ENCODE measurements at places on chromosomes 4 and X.
A peak's percentile ranks its signal among the peaks of the same experiment; 100 is the strongest.

- DNase-seq: no peak
- no peaks in the 10 kb centered on the region for H3K27me3 ChIP-seq
- H3K4me3 ChIP-seq: no peak overlapping the region
- H3K4me1 ChIP-seq: peaks cover 26% of the 10 kb centered on the region
- no peak overlapping the region for H3K27ac ChIP-seq
Measured at GRCh38 chr4:145879598-145879997, 59.0 kb downstream of the ZNF827 start.

GRCh38 chr4:135192751-135193535 is 991.4 kb upstream of the PABPC4L start:
- no peak overlapping the region for H3K4me3 ChIP-seq
- no peak overlapping the region for H3K27ac ChIP-seq
- no peaks in the 10 kb centered on the region for H3K36me3 ChIP-seq
- DNase-seq: no peak
- no peaks in the 10 kb centered on the region for H3K27me3 ChIP-seq

- H3K27ac ChIP-seq: no peak overlapping the region
- no peak overlapping the region for H3K4me3 ChIP-seq
- no peak for DNase-seq
- peaks cover 3% of the 10 kb centered on the region for H3K36me3 ChIP-seq
- H3K4me1 ChIP-seq: no peaks in the 10 kb centered on the region
Measured at GRCh38 chr4:39571054-39571453, 43.8 kb upstream of the UGDH start.

- no peak for DNase-seq
- no peaks in the 10 kb centered on the region for H3K36me3 ChIP-seq
- H3K4me3 ChIP-seq: no peak overlapping the region
- no peaks in the 10 kb centered on the region for H3K4me1 ChIP-seq
Measured at GRCh38 chr4:158965226-158965625, 137.7 kb upstream of the RAPGEF2 start.

- no peaks in the 10 kb centered on the region for H3K4me1 ChIP-seq
- no peak for DNase-seq
- H3K27me3 ChIP-seq: no peaks in the 10 kb centered on the region
- H3K4me3 ChIP-seq: no peak overlapping the region
- H3K27ac ChIP-seq: no peak overlapping the region
- no peaks in the 10 kb centered on the region for H3K36me3 ChIP-seq
Measured at GRCh38 chr4:187387739-187388138, 607.8 kb upstream of the ZFP42 start.

DNA sequence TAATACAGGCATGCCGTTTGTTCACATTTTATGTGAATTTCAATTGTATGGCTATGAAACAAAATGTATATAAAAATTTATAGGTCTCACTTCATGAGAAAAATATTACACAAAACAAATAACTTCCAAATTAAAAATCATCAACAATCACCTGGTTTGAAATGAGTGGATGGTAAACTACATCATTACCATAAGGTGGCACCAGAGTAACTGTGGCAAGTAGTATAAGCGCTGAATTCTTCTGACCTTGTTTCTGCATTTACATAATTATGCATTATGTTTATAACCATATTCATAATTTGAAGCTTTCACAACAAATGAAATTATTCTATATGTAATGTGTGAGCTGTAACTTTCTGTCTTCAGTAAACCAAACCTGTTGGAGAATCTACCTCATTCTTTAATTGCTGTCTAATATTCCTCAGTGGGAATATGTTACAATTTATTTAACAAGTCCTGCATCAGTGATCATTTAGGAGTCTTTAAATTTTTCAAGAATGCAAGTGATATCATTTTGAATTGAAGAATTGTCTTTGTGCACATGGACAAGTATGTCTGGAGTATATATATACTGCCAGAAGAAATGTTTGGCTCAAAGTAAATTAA is 55.2 kb downstream of the MMRN1 start:
- H3K4me1 ChIP-seq: no peaks in the 10 kb centered on the region
- no peaks in the 10 kb centered on the region for H3K27me3 ChIP-seq

- no peaks in the 10 kb centered on the region for H3K27me3 ChIP-seq
- no peaks in the 10 kb centered on the region for H3K4me1 ChIP-seq
- peak; percentile 14 for DNase-seq
- no peak within 1 kb of the TSS for H3K27ac ChIP-seq
- H3K4me3 ChIP-seq: peak within 1 kb of the TSS; percentile 64
- no peaks in the 10 kb centered on the region for H3K36me3 ChIP-seq
Measured at GRCh38 chrX:37685381-37686359, at the start of gene XK. TSS of gene XK (plus strand) at chrX:37685791. CDS start at chrX:37685962, 171 bp downstream.

DNA sequence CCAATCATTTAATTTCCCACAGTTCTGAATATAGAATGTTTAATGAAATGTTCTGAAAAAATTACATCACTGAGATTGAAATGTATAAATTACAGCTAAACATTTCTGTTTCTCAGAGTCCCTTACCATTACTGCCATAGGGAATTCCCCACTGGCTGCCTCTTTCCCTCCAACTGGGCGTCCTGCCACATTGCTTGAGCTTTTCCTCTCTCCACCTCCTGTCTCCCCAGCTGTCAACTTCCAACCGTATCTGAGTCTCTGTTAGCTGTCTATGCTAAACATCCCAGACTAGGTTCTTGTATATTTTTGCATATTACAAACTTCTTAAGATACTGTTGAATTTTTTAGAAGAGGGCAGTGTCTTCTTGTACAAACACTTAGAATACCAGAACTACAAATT is 407.3 kb upstream of the SLIT2 start:
- H3K27me3 ChIP-seq: no peaks in the 10 kb centered on the region
- DNase-seq: no peak
- no peaks in the 10 kb centered on the region for H3K4me1 ChIP-seq
- H3K36me3 ChIP-seq: no peaks in the 10 kb centered on the region
- H3K27ac ChIP-seq: no peak overlapping the region

DNA sequence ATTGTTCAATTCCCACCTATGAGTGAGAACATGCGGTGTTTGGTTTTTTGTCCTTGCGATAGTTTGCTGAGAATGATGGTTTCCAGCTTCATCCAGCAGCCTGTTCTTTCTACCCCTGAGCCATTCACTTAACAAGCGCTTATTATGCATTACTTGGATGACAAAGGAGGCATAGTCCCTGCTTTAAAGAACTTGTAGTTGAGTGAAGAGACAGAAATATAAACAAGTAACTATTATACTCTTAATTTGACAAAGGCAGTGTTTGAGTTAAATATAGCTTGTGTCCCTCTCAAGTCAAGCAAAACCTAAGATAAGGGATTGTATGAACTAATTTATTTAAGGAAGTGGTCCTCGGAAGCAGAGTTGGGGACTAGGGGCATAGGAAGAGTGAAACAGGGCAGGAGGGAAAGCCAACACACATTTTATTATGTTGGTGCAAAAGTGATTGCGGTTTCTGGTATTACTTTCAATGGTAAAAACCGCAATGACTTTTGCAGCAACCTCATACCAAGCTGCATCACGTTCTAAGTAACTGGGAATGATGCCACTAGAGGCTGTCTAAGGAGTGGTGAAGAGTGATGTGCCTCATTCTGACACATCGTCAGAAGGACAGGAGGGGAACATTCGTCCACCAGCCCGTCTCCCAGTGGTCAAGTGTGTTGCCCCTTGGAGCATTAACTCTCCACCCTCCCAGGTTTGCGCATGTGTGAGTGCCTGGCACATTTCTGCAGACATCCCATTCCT is 41.8 kb downstream of the QDPR start:
- H3K36me3 ChIP-seq: no peaks in the 10 kb centered on the region
- H3K27ac ChIP-seq: peak overlapping the region; percentile 38
- H3K4me1 ChIP-seq: no peaks in the 10 kb centered on the region

DNA sequence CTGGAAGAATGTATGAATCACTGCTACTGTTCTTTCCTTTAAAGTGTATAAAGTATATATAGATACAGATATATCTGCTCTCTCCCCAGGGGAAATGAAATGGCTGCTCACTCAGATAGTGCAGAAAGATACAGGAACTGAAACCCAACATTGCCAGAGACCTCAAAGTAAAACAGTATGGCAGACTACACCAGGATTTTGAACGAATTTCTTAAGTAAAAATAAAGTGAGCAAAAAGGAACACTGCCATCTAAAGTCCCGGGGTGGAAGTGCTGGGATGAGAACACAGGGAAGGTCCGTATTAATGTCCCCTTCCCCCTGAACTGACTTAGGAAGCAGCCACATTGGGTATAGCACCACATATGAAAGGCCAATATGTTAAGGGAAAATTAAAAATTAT is 93.4 kb downstream of the TMA16 start:
- no peaks in the 10 kb centered on the region for H3K4me1 ChIP-seq
- no peak overlapping the region for H3K27ac ChIP-seq
- no peak for DNase-seq
- H3K36me3 ChIP-seq: no peaks in the 10 kb centered on the region
- H3K27me3 ChIP-seq: peaks cover 35% of the 10 kb centered on the region

- no peak overlapping the region for H3K27ac ChIP-seq
- no peaks in the 10 kb centered on the region for H3K4me1 ChIP-seq
- H3K4me3 ChIP-seq: no peak overlapping the region
- H3K36me3 ChIP-seq: no peaks in the 10 kb centered on the region
Measured at GRCh38 chr4:98976716-98977115, 18.8 kb upstream of the METAP1 start.

DNA sequence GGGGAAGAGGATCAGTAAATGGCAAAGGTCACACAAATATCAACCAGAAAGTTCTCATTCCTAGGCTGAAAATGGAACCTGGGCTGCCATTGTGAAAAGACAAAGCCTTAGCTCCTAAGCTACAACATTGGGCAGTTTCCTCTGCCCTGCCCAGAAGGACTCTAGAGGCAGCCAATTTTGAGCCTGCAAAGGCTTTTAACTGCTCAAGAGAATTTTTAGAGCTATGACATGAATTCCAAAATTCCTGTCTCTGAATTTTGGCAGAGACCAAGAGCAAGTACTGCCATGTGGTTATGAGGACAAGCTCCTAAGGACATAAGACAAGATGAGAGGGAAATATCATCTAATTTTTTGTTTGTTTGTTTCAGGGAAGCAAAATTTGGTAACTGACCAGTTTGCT is 29.6 kb upstream of the IGFBP7 start:
- DNase-seq: no peak
- H3K27ac ChIP-seq: no peak overlapping the region
- H3K36me3 ChIP-seq: no peaks in the 10 kb centered on the region
- H3K27me3 ChIP-seq: peaks cover 33% of the 10 kb centered on the region

DNA sequence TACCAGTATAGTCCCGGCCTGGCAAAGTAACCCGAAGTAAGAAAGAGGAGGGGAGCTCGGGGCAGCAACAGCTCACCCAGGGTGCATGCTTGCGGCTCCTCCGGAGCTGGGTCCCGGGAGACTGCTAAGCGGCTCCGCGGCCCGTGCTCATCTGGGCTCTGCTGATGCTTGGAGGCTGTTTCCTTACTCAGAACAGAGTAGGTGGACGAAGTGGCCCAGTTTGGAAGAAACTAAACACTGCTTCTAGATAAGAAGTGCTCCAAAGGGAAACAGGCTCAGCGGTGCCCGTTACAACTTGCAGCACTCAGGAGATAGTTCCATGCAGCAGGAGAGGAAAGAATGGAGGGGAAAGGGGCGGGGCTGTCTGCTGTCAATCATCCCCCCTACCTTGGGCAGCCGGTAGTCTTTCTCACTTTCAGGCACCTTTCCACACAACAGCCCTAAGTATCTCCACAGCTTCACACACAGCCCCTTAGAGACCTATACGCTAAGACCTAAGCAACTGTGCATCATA is at the start of gene COL4A6:
Gene COL4A6, minus strand, starts transcription at position 313 of the 514 bp plus-strand sequence. Its CDS starts 226 bp downstream, at position 87.
- H3K27me3 ChIP-seq: peaks cover 31% of the 10 kb centered on the region
- no peak within 1 kb of the TSS for H3K27ac ChIP-seq
- H3K36me3 ChIP-seq: peaks cover 4% of the 10 kb centered on the region
- H3K4me1 ChIP-seq: no peaks in the 10 kb centered on the region

- H3K36me3 ChIP-seq: peaks cover 13% of the 10 kb centered on the region
- no peaks in the 10 kb centered on the region for H3K27me3 ChIP-seq
- peak overlapping the region; percentile 98 for H3K27ac ChIP-seq
- peaks cover 26% of the 10 kb centered on the region for H3K4me1 ChIP-seq
- peak overlapping the region; percentile 97 for H3K4me3 ChIP-seq
- no peak for DNase-seq
Measured at GRCh38 chr4:87423317-87424098, 1.1 kb downstream of the NUDT9 start.

DNA sequence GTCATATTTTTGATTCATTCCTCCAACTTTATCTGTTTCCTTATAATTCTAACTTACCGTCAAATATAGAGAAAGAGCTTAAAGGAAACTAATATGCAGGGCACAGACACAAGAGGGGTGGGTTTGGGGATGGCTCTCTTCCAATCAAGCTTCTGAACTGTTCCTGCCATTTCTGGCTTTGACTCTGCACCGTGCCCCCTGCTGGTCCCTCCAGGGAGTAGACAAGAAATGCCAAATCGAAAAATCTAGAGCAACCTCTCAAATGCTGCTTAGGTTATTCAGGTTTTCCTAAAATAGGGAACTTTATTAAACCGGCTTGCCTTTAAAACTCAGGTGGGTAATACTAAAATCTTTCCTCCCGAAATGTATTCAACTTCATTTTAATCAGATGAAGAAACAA is 39.8 kb upstream of the VCX3A start:
- H3K4me1 ChIP-seq: no peaks in the 10 kb centered on the region
- H3K27ac ChIP-seq: no peak overlapping the region
- no peaks in the 10 kb centered on the region for H3K36me3 ChIP-seq
- H3K4me3 ChIP-seq: no peak overlapping the region
- no peaks in the 10 kb centered on the region for H3K27me3 ChIP-seq

- no peak overlapping the region for H3K4me3 ChIP-seq
- no peaks in the 10 kb centered on the region for H3K36me3 ChIP-seq
- no peak for DNase-seq
- H3K27me3 ChIP-seq: peaks cover 10% of the 10 kb centered on the region
- no peaks in the 10 kb centered on the region for H3K4me1 ChIP-seq
Measured at GRCh38 chrX:130575831-130576389, 174.1 kb downstream of the RBMX2 start.

DNA sequence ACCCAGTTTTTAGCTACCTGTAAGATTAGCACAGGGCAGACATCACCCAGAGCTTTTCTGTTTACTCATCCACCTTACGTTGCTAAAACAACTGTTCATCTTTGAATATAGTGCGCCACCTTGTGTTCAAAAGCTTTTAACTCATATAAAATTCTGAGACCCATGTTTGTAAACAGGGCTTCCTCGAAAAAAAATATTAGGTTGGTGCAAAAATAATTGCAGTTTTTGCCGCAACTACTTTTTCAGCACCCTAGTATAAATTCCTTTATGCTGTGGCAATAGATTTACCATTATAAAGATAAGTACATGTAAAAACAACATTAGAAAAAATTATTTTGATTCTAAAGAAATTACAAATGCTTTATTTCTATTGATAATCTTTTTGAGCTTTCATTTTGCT is 147.9 kb downstream of the LRBA start:
- DNase-seq: peak; percentile 38
- H3K36me3 ChIP-seq: peaks cover 8% of the 10 kb centered on the region
- no peak overlapping the region for H3K4me3 ChIP-seq
- H3K4me1 ChIP-seq: no peaks in the 10 kb centered on the region

DNA sequence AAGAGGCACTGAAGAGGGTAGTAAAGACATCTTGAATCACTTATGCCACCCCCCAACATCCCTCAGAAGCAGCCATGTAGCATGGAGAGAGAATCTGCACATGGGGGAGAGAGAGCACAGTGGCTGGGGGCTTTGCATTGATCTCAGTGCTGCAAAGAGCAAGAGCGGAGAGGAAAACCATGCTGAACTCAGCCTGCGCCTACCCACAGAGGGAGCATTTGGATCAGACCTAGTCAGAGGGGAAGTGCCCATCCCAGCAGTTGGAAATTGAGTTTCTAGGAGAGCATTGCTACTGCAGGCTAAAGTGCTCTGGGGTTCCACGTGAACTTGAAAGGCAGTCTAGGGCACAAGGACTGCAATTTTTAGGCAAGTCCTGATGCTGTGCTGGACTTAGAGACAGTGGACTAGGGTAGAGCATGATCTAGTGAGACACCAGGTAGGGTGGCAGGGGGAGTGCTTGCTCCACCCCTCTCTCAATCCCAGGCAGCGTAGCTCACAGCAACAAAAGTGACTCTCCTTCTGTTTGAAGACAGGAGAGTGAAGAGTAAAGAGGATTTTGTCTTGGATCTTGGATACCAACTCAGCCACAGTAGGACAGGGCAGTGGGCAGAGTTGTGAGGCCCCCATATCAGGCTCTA is 9.0 kb upstream of the PROM1 start:
- no peak for DNase-seq
- H3K27me3 ChIP-seq: peaks cover 93% of the 10 kb centered on the region
- no peaks in the 10 kb centered on the region for H3K4me1 ChIP-seq
